OCI-LY7 (cell line): ENCODE measurements at places on chromosomes 12 and 14.

DNA sequence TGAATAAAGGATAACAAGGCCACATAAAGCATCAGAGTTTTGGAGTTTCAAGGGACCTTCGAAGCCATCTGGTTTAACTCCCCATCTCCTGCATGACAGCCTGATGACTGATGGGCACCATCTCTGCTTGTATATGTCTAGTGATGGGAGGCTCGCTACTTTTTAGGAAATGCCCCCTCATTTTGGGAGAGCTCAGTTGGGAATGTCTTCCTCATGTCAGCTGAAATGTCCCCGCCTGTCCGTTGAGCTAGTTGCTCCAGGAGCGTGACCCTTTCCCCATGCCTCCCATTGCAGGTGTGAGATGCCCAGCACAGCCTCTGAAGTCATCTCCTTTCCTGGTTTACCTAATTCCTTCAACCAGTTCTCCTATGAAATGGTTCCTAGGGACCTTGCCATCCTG is 69.6 kb upstream of the CAPRIN2 start:
- no peak for DNase-seq

GRCh38 chr14:100062590-100062989 is 2.6 kb upstream of the EVL start:
- no peak for DNase-seq

- no peak for DNase-seq
Observed at GRCh38 chr12:6340032-6340638, 1.7 kb downstream of the TNFRSF1A start.

DNA sequence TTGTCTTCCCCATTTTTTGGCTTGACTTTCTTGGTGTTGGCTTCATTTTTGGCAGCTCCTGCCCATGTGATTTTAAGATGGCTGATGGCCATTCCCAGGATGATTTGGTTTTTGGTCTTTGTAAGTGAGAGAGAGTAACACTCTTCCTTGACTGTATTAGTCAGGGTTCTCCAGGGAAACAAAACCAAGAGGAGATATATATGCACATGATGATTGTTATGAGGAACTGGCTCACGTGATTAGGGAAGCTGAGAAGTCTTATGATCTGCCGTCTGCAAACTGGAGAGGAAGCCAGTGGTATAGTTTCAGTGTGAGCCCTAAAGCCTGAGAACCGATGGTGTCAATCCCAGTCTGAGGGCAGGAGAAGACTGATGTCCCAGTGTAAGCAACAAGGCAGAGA is 146.6 kb downstream of the NRXN3 start:
- DNase-seq: no peak

DNA sequence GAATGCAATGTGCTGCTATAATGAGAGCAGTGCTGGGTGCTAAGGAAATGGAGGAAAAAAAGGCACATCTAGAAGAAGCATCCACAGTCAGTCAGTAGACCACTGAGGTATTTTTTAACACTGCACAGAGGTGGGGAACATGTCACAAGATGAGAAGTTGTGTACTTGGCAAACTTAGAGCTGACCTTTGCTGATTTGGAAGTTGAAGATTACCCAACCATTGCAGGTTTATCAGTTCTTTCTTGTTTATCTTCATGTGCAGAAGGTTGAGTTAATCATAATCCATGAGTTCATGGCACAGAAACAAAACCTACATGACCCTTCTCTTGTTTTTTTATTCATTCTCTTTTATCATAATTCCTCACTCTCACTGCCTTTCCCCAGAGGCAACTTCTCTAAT is 3.2 kb upstream of the PAH start:
- DNase-seq: no peak

GRCh38 chr12:106841510-106842302 is 67.2 kb downstream of the RIC8B start:
- peak; percentile 62 for DNase-seq

- no peak for DNase-seq
Observed at GRCh38 chr12:91133871-91134270, 22.6 kb upstream of the LUM start.

- no peak for DNase-seq
Observed at GRCh38 chr14:100556936-100557505, 30.2 kb downstream of the BEGAIN start.

DNA sequence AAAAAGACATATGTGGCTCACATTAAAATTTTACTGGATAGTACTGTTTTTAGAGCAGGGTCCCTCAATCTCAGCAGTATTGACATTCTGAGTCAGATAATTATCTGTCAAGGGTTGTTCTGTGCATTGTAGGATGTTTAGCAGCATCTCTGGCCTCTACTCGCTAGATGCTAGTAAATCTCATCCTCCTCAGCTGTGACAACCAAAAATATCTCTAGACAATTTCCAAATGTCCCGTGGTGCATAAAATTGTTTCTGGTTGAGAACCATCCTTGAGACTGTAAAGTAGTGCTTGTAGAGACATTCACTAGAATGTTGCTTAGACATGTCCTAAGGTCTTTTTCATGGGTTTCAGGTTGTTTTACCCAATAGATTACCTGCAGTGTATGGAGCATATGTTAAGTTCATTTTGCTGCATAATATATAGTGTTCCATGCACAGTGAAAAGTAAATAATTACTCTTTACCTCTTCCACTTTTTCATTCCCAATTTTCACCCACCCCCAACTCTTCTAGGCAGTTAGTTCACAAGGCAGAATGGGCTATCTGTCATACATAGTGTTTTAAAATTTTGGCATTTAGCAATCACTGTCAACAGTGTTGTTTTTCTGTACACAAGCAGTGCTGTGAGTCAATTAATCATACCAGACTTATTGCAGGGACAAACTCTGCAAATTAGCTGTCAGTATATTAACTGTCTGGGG is 200.2 kb upstream of the SLC38A2 start:
- DNase-seq: no peak

GRCh38 chr12:48997719-48998496 is 1.3 kb downstream of the DDN start:
- DNase-seq: no peak

- DNase-seq: no peak
Observed at GRCh38 chr12:49821373-49822287, 6.6 kb downstream of the NCKAP5L start.

DNA sequence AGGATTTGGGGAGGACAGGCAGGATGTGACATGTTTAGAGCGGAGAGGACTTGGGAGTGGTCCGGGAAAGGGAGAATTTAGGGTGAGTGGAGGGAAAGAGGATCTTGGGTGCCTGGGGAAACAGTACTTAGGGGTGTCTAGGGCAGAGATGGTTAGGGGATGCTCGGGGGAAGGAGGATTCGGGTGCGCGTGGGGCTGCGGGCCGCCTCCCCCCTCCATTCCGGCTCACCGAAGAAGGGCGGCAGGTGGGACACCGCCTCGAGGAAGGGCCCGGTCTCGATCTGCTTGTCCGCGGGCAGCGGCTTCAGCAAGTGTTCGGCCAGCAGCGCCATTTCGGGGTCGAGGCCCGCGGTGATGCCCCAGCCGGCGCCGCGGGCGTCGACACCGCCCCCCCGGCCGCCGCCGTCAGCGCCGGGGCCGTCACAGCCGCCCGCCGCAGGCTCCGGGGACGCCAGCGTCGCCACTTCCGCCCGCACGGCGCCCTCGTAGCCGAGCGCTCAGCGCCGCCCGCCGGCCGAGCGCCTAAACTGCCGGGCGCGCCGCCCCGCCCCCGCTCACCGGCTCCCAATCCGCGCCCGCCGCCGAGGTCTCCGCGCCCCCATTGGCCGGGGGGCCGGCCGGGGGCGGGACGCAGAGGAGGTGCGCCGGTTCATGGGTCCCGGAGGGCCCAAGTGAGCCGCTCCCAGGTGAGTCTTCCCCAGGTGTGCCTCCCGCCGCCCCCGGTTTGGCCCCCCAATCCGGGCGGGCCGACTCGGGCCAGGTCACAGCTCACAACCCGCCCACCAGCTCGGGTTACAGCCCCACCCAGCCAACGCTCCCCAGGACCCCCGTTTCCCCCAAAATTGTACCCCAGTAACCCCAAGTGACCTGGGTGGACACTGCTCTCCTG is at the start of gene GLTP:
Gene GLTP (minus strand): TSS at position 499 of the 889 bp plus-strand sequence. CDS start 167 bp downstream, at position 332.
- peak; percentile 94 for DNase-seq

- peak; percentile 50 for DNase-seq
Observed at GRCh38 chr12:125222876-125223275, 157.6 kb downstream of the AACS start.
